Stomach (tissue), 19 donors: ENCODE measurements at places on chromosomes 11 and 22. TPM values are rescaled to one million over a fixed set of nuclear protein-coding genes. Genes with fewer than 3 reads are reported as not detected.

GRCh38 chr11:130548491-130548833 lies 100.0 kb downstream of the ADAMTS15 start:
- DNase-seq, result no peak
- no peak overlapping the region for H3K4me3 ChIP-seq
- H3K36me3 ChIP-seq, result no peaks in the 10 kb centered on the region
- peaks cover 5% of the 10 kb centered on the region for H3K4me1 ChIP-seq
- H3K27me3 ChIP-seq, result no peaks in the 10 kb centered on the region

DNA sequence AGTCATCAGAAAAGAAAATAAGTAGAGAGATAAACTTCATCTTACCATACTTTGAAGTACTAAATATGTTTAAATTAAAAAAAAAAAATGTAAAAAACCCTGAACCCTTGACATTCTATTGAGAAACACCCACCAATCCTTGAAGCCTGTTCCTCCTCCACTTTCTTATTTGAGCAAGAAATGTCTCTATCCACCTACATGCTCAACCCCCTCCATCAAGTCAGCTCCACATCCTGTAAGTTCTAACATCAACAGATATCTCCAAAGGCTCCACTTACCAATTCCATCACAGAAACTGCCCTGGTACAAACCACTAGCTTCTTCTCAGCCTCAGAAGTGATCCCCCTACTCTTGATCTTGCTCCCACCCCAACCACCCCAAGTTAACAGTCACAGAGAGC lies 32.5 kb upstream of the FAT3 start:
- H3K4me1 ChIP-seq, result no peaks in the 10 kb centered on the region
- H3K4me3 ChIP-seq, result no peak overlapping the region
- H3K27me3 ChIP-seq, result no peaks in the 10 kb centered on the region
- H3K36me3 ChIP-seq, result no peaks in the 10 kb centered on the region
- H3K27ac ChIP-seq, result no peak overlapping the region
- DNase-seq, result no peak

- H3K36me3 ChIP-seq, result no peaks in the 10 kb centered on the region
- H3K4me1 ChIP-seq, result peaks cover 19% of the 10 kb centered on the region
- DNase-seq, result no peak
- no peak overlapping the region for H3K4me3 ChIP-seq
Observed at GRCh38 chr11:110716361-110716760, 4.1 kb upstream of the ARHGAP20 start.

The NXPE1 gene
- total RNA-seq, result 176 TPM
